GM13976 (cell line): ENCODE measurements at places on chromosomes 6 and 20.

DNA sequence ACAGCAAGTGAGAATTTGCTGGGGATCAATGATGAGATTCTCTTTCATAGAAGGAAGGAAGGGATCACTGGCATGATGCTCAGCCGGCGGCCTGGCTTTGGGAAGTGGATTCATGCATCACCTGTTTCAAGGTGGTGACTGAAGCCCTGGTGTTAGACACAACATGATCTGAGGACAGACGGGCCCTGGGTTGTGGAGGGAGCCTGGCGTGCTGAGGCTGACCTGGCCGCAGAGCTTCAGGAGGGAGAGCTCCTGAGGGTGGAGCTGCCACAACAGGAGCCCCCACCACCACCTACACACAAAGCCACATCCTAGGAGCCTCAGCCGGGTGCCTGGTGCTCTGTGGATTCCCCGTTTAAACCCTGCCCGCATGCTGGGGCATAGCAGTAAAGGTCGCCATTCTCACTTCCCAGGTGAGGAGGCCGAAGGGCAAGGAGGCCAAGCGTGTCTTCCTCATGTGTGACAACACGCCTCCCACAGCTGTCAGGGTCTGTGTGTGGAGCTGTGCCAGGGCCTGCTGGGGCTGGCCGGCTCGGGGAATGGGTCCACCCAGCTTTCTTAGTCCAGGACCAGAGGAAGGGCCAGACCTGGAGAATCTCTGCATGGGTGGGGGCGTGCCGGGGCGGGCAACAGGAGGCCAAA lies 107.0 kb downstream of the ERMARD start:
- DNase-seq: no peak

GRCh38 chr6:10771371-10771894 lies 23.8 kb downstream of the TMEM14B start:
- DNase-seq: no peak

GRCh38 chr6:157980288-157981131 lies 1.2 kb upstream of the SYNJ2 start:
- no peak for DNase-seq

DNA sequence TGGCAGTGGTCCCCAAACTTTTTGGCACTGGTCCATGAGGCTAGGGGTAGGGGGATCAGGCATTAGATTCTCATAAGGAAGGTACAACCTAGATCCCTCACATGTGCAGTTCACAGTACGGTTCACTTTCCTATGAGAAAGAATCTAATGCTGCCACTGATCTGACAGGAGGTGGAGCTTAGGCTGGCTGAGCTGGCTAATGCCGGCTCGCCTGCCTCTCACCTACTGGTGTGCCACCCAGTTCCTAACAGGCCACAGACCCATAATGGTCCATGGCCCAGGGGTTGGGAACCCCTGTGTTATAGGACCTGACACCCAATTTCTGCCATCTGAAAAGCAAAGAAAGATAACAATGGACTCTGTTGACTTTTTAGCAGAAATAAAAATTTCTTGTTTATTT lies 199.6 kb downstream of the GMPR start:
- no peak for DNase-seq

DNA sequence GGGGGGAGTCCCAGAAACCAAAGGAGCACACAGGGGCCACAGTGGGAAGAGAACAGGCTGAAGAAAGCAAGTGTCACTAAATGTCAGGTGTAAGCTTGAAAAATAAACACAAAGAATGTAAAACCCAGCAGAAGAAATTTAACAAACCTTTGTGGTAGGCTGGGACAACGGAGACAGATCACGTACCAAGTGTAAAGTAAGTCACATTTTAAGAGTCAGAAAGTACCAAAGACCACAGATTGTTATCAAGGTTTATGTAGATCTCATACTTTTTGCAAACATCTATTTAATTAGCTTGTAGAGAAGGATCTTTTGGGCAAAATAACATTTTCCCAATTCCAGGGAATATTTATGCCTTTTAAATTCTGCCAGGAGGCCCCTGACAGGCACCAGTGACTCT lies 1.6 kb downstream of the CLIC5 start:
- DNase-seq: no peak
